NCI-H2029 (cell line): ENCODE measurements at places on chromosomes 3 and 15.

GRCh38 chr3:88149101-88149508 lies 654 bp upstream of the C3orf38 start:
- DNase-seq = no peak

DNA sequence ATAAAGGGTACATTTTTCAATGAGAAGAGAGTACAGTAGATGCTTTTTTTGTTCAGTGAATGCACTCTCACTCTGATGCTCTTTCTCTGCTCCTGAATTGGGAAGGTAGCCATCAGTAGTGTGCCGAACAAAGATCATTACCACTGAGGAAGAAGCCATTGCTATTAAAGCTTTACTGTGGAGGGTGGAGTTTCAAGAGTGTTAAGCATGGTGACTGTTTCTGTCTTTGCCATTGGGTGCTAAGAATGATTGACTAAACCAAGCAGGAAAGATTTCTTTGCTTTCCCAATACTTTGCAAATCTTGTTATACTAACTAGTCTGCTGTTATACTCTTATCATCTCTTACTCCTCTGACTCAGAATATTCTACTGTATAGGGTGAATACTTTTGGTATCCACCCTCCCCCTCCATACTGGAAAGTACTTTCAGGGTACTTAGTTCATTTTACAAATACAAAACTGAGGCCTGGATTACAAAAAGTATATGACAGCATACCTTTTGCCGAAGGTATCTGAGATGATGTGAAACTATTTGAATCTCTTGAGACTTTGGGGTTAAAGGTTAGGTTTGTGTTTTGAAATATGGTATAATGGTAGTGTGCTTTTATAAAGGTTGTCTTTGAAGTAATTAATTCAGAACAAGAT lies 1.7 kb downstream of the RAB11A start:
- no peak for DNase-seq

DNA sequence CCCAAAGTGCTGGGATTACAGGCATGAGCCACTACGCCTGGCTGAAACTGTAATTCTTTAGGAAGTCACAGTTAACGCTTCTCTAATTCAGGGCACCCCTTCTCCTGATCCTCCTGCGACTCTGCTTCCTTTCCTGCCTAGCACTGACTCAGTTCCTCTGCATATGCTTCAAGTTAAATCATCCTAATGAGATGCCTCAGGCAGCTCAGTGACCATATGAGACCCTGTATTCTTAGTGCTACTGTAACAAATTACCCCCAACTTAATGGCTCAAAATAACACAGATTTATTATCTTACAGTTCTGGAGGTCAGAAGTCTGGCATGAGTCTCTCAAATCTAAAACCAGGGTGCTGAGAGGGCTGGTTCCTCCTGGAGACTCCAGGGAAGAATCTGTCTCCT lies 271.8 kb upstream of the LYSMD4 start:
- no peak for DNase-seq

- DNase-seq = no peak
Measured at GRCh38 chr3:195036974-195037373, 234.0 kb downstream of the XXYLT1 start.

DNA sequence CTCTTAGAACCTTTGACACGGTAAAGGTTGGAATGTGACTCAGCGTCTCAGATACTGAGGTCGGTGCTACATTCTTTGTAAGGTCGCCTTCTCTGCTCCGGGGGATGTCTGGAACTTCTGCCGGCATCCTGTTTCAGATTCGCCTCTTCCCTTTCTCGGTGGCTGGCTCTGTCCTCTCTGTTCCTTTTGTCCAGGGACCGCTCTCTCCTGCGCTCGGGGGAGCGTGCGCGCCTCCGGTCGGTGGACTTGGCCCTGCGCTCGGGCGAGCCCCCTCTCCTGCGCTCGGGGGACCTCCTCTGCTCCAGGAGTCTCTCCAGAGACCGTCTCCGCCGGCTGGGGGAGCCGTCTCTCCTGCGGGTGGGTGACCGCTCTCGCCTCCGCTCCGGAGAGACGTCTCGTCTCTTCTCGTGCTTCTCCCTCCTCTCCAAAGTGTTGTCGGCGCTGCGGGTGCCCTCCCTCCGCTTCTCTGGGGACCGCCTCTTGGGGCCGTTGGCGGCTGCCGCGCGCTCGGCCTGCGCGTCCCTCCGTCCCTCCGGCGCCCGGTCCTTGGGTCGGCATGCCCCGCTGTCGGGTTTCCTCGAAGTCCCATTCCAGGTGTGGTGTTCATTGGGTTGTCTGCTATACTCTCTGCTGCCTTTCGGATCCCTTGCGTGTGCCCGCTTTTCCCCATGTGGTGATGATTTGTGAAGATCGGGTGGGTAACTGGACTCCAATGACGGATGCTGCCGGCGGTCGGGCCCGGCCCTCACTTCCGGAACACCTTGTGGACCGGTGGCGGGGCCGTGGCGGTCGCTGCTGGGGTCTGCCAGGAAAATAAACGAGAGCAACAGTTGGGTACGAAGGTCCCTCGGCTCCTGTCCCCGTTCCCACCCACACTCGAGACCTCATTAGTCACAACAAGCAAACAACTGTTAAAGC lies 668.8 kb upstream of the ADAMTS9 start:
- DNase-seq = no peak

GRCh38 chr15:29451201-29451781 lies 181.7 kb upstream of the NSMCE3 start:
- DNase-seq = no peak

DNA sequence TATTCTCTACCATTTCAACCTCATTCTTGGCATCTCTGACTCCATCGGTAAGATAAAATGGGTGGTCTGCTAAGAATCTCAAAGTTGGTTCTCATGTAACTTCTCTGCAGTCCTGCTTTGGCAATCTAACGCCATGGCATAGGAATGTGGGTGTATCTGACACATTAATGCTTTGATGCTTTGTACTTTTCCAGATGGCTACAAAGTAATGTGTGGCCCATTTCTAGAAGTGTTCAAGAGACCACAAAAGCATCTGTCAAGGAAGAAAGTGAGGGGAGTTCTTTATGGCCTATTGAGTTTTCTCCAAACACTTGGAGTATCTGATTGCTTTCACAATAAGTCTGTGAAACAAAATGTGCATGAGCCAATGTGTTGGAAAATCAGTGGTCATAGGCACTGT lies 339.9 kb upstream of the TGFBR2 start:
- DNase-seq = no peak

DNA sequence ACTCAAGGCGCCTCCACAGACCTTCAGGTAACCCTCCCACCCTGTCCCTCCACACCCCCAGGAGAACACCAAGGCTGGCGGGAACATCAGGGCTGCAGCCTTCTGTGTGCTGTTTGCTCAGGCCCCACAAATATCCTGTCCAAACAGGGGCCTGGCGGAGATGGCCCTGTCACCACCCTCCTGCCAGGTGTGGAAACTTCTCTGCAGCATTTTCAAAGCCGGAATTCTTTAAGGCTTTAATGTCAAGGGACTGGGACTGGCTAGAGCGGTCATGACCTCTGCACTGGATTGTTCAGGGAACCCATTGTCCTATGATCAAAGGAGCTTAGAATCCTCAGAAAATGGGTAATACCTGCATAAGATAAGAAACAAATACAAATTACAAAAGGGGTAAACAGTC lies 46.6 kb downstream of the FBLN2 start:
- DNase-seq = no peak

DNA sequence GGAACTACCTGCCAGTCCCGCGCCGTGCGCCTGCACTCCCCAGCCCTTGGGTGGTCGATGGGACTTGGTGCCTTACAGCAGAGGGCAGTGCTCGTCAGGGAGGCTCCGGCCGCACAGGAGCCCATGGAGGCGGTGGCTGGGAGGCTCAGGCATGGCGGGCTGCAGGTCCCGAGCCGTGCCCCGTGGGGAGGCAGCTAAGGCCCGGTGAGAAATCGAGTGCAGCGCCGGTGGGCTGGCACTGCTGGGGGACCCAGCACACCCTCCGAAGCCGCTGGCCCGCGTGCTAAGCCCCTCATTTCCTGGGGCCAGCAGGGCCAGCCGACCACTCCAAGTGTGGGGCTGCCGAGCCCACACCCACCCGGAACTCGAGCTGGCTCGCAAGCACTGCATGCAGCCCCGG lies 580.2 kb downstream of the ZIC1 start:
- DNase-seq = no peak

- no peak for DNase-seq
Measured at GRCh38 chr15:80619680-80620079, 75.4 kb upstream of the ABHD17C start.

DNA sequence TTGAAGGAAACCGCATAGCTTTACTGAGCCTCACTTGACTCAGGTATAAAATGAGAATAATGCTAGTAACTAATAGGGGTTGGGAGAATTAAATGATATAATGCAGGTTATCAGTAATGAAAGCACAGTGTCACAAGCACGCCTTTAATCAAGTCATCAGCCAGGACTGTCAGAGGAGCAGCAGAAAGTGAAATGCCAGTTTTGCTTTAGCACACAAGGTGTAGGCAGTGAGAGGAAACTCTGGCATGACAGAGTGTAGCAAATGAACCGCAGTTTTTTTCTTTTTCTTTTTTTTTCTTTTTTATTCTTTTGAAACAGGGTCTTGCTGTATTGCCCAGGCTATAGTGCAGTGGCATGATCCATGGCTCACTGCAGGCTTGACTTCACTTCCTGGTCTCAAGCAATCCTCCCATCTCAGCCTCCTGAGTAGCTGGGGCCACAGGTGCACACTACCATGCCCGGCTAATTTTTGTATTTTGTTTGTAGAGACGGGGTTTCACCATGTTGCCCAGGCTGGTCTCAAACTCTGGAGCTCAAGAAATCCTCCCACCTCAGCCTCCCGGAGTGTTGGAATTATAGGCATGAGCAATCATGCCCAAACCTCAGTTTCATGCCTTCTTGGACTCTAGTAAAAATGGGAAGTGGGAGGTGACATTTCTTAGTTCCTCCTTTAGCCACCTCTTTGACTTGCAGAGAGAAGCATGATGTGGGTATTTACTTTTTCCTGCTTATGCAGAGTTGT lies 9.7 kb upstream of the SCAANT1 start:
- no peak for DNase-seq

DNA sequence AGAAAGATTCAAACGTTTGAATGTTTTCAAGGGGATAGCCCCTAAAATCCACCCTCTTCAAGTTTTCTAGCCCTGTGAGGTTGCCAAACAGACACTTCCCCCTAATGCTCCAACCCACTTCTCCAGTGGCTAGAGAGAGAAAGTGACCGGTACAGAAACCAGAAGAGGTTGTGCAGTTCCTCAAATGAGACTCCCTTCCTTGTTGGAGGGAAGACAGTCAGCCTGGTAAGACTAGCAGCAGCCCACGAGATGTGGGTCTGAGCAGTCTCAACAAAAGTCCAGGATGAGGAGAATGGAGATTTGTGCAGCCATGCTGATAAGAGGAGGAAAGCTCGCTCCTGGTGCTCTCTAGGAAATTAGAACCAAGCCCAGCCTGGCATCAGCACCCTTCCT lies 222.8 kb upstream of the TPRG1 start:
- no peak for DNase-seq

DNA sequence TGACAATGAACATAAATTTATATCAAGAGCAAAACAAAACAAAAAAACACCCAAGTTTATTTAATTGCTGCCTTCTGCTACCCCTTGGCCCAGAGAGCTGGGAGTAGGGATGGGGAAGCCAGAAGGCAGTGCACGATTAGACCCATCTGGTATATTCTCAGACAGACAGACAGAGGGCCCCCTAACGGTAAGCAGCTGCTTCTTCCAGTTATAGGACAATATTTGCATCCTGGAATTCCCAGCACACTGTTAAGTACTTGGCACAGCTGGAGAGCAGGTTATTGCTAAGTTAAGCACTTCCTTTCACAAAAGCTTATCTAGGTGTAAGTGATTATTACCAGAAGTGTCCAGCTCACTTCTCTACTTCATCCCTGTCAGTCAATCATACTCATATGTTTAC lies 39.3 kb downstream of the C2CD4B start:
- peak; percentile 58 for DNase-seq

- DNase-seq = no peak
Measured at GRCh38 chr3:76582632-76583378, 457.1 kb upstream of the ROBO2 start.

- DNase-seq = no peak
Measured at GRCh38 chr3:123508178-123508577, 59.3 kb upstream of the ADCY5 start.

- no peak for DNase-seq
Measured at GRCh38 chr15:44719293-44719999, 8.1 kb downstream of the B2M start.

DNA sequence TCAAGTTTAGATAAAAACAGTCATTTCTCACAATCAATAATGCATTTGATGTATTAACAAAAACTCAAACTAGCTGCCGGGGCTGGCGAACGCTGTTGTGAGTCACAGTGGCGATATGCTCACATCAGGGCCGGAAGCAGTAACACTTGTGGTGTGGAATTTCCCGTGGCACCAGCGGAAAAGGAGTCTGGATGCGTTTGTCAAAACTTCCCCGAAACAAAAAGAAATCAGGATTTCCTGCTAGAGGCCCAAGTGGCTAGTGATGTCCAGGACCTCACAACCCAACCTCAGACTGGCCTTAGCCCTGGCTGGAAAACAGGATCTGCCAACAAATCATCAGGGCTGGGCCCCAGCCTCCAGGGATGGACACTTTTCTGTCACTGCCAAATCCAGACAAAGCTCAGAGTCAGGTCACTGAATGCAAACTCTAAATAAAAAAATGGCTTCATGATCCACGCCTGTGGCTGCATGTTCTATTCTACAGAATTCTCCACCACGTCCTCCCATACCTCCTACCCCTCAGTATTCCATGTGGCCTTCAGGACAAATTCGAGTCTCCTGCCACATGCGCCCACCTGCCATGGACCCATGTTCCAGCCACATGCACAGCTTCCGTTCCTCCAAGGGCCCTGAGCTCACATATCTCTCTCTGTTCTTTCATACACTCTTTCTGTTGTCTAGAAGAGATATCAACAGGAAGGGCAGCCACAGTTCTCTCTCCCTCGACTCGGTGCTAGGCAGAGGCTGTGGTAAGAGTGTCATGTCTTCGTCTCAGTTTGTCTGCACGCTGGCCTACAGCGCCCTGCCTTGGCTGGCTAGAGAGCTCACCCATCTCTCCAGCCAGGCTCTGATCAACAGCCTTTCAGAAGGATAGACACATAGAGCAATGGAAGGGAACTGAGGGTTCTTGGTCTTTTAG lies 35.4 kb downstream of the EHD4 start:
- DNase-seq = no peak

DNA sequence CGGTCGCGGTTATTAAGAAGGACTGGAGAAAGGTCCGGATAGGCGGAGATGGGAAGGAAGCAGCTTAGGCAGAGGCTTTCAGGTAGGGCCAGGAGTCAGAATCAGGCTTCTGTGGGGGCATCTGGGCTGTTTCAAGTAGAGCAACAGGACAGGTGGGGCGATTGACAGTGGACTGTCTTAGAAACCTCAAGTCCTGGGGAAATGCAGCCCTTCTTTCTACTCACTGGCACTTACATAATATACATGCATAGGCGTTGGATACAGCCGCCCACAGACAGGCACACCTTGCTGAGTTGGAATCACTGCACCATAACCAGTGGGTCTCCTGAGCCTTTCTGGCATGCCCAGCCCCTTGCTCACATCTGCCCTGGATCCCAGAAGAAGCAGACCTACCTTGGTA lies 730 bp downstream of the MYD88 start:
- no peak for DNase-seq

GRCh38 chr3:177960014-177960413 lies 576.2 kb upstream of the KCNMB2 start:
- DNase-seq = no peak

- no peak for DNase-seq
Measured at GRCh38 chr3:11610044-11610671, 33.6 kb downstream of the VGLL4 start.

GRCh38 chr15:65305150-65305758 lies 777 bp downstream of the RNU5B-1 start:
- no peak for DNase-seq
